ENCODE measurements at places on chromosomes 11 and 22. TPM values are rescaled to one million over a fixed set of nuclear protein-coding genes. Genes with fewer than 3 reads are reported as not detected.

DNA sequence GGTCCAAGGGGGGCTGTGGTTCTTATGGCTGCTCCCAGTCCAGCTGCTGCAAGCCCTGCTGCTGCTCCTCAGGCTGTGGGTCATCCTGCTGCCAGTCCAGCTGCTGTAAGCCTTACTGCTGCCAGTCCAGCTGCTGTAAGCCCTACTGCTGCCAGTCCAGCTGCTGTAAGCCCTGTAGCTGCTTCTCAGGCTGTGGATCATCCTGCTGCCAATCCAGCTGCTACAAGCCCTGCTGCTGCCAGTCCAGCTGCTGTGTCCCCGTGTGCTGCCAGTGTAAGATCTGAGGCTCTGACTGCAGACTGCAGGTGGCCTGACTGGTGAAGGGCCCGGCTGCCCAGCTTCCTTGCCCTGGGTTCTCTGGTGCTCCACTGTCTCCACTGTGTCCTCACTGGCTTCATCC, 696 bp downstream of the KRTAP5-5 start:
- DNase-seq = peak; percentile 58

DNA sequence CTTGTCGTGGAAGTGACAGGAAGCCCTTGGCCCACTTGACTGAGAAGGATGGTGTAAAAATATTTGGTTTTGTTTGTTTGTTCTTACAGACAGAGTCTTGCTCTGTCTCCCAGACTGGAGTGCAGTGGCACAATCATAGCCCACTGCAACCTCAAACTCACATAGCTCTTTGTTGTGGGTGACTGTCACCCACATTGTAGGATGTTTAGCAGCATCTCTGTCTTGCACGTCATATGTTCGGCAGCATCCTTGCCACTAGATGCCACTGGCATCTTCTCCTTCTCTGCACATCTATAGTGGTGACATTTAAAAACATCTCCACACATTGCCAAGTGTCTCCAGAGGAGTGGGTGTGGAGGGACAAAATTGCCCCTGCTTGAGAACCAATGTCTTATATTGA, 56.8 kb downstream of the PRR5L start:
- DNase-seq = no peak

- DNase-seq = no peak
Measured at GRCh38 chr11:26018336-26018735, 313.6 kb upstream of the ANO3 start.

GRCh38 chr11:70066136-70066520, 12.0 kb upstream of the ANO1 start:
- DNase-seq = no peak

DNA sequence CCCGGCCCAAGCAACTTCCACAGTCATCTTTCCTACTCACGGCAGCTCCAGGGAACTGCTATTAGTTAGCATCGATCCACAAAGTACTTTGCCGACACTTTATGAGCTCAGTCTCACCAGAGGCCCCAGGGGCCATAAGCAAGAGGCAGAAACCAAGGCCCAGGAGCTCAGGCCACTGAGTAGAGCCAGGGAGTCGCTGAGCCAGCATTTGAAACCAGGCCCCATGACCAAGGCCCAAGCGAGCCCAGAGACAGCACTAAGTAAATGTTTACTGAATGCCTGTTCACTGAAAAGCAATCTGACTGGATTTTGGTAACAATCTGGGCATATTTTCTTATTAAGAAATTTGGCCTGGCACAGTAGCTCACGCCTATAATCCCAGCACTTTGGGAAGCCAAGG, 43.3 kb downstream of the ARRB1 start:
- DNase-seq = peak; percentile 87

DNA sequence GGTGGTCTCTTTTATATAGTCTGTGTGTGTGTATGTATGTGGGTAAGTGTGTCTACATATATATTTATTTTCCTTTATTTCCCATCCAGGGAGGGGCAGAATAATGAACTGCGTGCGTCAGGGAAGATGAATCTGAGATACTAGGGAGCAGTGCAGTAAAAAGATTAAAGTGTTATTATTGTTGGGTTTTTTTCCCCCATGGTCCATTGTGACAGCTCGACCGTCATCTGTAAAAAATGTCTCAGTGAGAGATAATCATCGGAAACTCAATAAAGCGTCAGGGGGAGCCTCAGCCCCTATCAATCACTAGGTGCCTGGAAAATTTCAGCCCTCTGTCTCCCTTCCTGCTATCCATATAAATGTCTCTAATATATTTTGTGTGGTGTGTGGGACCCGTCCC, 64.6 kb downstream of the CLPB start:
- no peak for DNase-seq

DNA sequence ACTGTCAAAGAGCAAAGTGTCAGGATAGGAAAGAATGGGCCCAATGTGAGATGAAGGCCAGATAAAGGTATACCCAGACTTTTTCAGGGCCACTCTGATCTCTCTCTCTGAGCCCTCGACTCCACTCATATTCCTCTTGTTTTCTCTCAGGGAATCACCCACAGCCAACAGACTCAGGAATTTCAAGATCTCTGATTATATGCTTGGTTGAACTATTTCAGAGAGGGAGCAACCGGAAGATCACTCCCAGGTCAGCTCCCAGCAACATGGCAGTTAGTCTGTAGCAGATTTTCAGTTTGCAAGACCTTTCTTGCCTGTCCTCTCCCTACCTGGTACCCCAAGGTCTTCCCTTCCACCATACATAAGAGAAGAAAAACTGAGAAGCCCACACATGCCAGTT, 102.5 kb downstream of the C11orf58 start:
- no peak for DNase-seq

DNA sequence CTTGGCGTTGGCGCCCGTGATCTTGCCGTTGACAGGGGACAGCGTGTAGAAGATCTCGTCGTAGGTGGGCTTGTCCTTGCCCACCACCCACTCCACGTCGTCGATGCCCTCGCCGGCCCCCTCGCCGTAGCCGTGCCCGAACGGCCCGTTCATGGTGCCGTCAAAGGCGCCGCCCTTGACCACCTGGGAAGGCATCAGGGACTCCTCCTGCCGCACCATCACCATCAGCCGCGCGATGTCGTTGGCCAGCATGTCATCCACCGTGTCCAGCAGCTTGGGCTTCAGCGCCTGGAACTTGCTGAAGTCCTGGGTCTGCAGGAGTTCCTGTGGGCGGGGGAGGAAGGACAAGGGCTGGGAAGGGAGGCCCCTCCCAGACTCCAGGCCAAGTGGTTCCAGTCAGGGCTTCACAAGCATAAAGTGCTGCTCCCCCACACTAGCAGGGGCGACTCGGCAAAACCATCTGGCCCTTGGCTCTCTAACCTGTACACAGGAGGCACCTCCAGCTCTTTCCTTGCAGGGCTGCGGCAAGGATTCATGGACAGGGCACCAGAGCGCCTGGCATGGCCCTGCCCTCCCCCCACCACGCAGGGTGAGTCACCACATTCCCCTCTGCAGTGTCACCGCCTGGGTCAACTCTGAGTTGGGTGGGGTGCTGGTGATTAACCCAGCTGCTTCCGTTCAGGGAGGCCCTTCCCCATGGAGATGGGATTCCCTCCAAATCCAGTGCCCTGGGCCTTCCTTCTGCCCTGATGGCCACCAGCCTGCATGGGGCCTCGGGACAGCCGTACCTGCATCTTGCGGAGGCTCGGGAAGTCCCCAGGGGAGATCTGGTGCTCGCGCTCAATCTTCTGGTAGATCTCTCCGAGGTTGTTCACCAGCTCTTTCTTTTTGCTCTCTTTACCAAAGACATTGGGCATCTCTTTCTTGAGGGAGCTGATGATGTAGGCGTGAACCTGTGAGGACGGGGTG, 10.4 kb upstream of the CDC42BPG start:
- peak; percentile 95 for DNase-seq

DNA sequence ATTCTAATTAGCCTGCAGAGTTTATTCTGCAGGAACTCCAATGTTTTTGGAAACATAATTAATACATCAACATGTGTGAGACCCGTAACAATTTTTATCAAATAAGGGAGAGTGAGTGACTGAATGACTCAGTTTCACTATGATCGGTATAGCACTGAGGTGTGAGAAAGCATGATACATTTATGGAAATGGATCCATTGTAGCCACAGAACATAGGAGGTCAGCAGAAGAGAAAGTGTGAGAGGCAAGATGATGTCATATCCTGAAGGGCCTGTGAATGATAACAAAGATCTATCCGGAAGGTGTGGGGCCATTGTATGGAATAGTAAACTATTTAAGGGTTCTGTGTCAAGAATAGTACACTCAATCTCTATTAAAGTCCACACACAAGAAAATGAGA, 1406.1 kb upstream of the TENM4 start:
- no peak for DNase-seq

GRCh38 chr11:15843309-15843872, 513.0 kb downstream of the SOX6 start:
- no peak for DNase-seq

DNA sequence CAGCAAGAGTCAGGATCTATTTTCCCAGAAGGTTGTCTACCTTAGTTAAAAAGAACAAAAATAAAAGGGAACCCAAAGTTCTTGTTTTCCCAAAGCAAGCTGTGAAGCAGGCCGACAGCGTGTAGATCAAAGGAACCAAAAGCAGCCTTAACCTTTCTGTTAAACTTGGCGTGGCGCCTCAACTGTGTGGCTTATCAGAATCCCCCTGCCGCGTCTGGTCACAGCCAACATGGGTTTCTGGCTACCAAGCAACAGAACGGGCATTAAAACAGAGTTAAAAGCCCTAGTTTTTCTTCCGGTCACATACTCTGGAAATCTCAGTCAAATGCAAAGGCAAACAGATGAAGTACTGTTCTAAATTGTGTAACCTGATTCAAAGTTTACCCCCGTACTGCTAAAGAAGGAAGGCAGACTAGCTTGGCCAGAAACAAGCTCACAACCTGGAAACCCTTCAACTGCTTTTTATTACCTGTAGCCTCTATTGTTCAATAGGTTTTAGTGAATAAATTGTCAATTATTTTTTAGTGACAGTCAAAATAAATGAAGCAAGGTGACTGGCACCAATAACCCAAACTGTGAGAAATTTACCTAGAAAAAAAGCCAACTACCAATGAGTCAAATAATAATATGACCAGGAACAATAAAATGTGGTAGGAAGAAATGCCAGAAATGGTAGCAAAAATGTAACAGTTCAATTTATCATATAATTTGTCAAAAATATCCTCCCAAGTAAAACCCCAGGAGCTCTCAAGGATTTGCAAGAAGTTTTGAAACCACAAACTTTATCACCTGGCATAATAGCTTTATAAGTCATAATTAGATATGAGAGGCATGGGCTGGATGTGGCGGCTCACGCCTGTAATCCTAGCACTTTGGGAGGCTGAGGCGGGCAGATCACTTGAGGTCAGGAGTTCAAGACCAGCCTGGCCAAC, 21.4 kb downstream of the CHKA start:
- DNase-seq = no peak

GRCh38 chr11:95138448-95138847, 48.8 kb downstream of the ENDOD1 start:
- no peak for DNase-seq

- DNase-seq = no peak
Measured at GRCh38 chr11:36713715-36714114, 115.7 kb upstream of the RAG2 start.

- no peak for DNase-seq
Measured at GRCh38 chr11:117045956-117046355, 52.3 kb downstream of the SIK3 start.

GRCh38 chr11:132655187-132655855, 877.0 kb downstream of the OPCML start:
- DNase-seq = no peak

GRCh38 chr22:44659140-44659539, 42.9 kb upstream of the PRR5 start:
- peak; percentile 75 for DNase-seq

GRCh38 chr11:91293119-91293518, 931.5 kb upstream of the FAT3 start:
- DNase-seq = no peak

- no peak for DNase-seq
Measured at GRCh38 chr11:59960502-59961381, 3.1 kb upstream of the OOSP4A start.

DNA sequence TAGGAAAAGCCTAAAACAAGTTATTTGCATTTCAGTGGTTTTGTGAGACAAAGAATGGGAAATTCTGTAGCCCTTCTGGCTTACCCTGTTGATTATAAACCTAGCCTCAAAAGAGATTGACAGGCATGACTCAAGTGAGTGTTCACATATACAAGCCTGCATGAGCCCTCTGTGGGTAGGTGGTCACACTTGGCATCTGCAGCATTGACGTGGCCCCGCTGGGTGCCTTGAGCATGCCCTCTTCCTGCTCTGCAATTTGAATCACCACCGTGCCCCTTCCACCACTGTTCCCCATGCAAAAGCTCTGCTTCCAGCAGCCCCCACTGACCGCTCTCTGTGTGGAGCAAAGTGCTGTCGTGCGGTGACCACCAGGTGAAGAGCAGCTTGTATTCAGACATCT, 21.0 kb upstream of the ADSL start:
- DNase-seq = no peak

DNA sequence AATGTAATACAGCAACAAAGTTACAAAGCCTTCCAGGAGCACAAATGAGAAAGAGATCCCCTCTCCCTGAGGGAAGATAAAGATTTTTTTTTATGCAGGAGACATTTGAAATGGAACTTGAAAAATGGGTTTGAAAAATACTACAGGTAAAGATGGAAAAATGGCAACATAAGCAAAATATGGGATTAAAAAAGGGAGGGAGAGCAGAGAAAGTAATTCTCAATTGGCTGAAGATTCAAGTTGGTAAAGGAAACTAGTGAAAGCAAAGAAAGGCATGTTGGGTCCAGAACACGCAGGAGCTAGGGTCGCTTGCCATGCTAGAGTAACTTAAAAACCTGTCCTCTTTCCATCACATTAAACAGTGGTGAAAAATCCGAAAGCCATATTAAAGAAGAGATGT, 1.5 kb downstream of the ZW10 start:
- DNase-seq = no peak

GRCh38 chr22:39943337-39943736, 16.9 kb upstream of the TMA7B start:
- DNase-seq = no peak

- no peak for DNase-seq
Measured at GRCh38 chr11:60257956-60258722, 15.2 kb upstream of the MS4A4E start.

GRCh38 chr22:46185283-46185682, 35.0 kb downstream of the PPARA start:
- DNase-seq = no peak

DNA sequence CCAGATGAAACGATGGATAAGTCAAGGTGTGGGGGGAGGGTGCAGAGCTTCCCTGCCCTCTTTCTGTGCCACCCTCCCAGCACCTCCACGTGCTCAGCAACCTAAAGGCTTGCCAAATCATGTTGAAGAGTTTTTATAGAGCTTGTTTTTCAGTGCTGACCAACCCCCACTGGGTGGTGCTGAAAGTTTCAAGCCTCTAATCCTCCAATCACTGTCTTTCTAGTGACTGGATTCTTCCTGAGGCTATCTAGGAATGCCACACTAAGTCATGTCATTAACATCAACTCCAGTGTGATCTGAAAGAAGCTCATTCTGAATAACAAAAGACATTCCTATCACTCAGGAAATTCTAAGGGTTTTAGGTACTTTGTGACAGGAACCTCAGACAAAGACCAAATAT, 382.6 kb downstream of the DYNC2H1 start:
- DNase-seq = no peak

EFCAB6 gene
- total RNA-seq = 2.0 TPM

SHISAL1 gene
- total RNA-seq = 12.7 TPM

OR10A2 gene
- not detected for total RNA-seq

PHETA2 gene
- 17.3 TPM for total RNA-seq

TP53I11 gene
- total RNA-seq = 107 TPM
